ENCODE measurements at places on chromosomes 3 and 15.

DNA sequence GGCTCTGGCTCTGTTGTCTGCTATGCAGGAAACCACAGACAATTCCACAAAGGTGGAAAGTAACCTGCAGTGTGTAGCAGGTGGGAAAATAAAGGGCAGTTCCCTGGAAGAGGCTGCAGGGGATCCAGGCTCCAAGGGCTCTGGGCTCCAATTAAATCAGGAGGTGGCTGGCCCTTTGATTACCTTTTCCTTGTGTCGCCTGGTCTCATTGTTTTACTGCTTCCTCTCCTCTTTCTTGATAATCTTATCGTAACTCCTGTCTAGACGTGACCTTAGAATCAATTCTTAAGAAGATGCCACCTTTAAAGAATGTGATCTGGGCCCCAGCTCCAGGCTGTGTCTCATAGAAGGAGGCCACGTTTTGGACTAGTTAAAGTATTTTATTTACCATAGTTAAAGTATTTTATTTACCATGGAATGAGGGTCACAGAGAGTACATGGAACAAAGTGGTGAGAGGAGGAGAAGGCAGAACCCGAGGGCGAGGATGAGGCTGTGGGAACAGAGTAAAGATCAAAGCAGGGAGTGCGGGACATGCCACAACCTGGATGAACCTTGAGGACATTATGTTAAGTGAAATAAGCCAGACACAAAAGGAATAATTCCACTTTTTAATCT lies 237.5 kb upstream of the STT3B start:
- no peak for DNase-seq

- no peak for DNase-seq
These were observed 173.3 kb upstream of the GOLIM4 start for GRCh38 chr3:168269001-168269400.

GRCh38 chr15:31463521-31464102 lies 137.0 kb downstream of the KLF13 start:
- DNase-seq, result no peak

DNA sequence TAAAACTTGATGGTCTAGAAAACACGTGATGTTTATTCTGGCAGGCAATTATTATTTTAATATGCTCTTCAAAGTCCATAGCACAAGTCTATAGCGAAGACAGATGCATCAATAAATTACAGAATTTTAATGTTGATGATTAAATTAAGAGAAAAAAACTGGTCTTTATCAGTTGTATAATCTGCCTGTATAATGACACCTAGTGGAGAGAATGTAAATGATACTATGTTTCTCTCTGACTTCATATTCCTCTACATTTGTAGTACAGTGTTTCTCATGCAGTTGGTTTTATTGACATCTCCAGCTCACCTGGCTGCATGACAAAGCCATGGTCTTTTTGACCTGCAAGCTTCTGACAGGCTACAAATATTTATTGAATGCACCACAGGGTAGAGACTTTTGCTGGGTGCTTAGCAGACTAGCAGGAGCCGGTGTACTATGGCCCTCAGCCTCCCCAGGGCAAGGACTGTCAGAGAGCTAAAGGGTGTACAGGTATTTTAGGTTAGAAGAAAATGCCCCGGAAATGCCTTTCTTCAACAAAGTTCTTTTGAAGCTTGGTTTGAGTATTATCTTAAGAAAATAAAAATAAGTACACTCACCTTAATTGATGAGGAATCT lies 289.9 kb downstream of the GAP43 start:
- no peak for DNase-seq

GRCh38 chr15:88454867-88455810 lies 12.0 kb downstream of the MRPL46 start:
- no peak for DNase-seq

DNA sequence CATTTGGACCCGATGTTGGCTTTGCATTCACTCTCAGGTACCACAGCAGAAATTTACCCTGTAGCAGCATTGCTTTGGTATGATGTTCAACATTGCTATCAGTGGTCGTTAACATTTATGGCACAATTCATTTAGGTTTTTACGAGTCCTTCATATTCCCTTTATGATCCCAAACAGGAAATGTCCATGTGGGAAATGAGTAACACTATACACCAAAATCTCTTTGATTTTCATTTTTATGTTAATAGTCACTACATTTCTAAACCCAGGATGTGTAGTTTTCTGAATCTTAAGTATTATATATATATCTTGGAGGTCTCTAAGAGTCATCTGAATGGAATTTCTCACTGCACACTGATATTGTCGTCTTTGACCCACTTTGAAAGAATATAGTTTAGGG lies 78.5 kb upstream of the RBMS3 start:
- no peak for DNase-seq

GRCh38 chr15:58306591-58307312 lies 125.0 kb upstream of the LIPC start:
- no peak for DNase-seq

- DNase-seq, result no peak
These were observed 193.4 kb downstream of the ZNF621 start for GRCh38 chr3:40718209-40718608.

- no peak for DNase-seq
These were observed 308.9 kb downstream of the CTNNB1 start for GRCh38 chr3:41508063-41508696.

DNA sequence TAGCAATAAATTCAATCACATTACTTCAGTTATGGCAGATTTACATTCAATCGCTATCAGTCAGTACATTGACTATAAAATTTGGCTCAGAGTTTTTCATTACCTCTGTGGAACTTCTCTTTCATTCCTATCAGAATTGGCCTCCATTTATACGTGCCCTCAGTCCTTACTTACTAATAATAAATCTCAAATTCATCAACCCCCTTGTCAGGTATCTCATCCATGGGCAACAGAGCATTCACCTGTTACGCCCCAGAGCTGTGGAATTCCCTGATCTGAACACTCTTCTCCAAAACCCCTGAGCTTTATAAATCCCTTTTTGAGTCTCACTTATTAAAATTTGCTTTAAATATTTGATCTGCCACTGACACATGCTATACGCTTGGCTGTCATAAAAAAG lies 492.9 kb downstream of the GBE1 start:
- no peak for DNase-seq

DNA sequence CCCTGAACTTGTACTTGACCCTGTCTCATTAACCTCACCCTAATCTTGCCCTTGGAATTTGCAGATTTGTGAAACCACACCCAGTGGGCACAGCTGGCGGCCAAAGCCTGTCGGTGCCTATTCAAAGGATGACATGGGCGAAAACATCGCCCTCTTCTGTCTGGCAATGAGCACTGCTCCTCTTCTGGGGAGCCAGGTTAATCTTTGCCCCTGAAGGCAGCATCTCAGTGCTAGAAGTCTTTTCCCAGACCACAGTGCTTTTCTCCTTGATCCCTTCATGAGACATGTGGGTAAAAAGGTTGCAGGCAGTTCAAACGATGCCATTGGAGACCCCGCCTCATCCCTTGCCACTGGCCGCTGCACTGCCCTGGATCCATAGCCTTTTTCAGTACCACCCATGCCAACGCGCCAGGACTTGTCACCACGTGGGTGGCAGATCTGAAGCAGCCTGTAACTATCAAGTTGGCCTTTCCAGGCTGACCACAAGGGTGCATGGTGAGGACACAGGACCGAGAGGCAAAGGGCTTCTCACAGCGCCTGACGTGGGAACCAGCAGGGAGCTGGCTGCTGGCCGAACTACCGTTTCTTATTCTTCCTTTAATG lies 6.5 kb upstream of the DNASE1L3 start:
- DNase-seq, result no peak

GRCh38 chr15:99408236-99409096 lies 157.2 kb downstream of the LRRC28 start:
- no peak for DNase-seq

DNA sequence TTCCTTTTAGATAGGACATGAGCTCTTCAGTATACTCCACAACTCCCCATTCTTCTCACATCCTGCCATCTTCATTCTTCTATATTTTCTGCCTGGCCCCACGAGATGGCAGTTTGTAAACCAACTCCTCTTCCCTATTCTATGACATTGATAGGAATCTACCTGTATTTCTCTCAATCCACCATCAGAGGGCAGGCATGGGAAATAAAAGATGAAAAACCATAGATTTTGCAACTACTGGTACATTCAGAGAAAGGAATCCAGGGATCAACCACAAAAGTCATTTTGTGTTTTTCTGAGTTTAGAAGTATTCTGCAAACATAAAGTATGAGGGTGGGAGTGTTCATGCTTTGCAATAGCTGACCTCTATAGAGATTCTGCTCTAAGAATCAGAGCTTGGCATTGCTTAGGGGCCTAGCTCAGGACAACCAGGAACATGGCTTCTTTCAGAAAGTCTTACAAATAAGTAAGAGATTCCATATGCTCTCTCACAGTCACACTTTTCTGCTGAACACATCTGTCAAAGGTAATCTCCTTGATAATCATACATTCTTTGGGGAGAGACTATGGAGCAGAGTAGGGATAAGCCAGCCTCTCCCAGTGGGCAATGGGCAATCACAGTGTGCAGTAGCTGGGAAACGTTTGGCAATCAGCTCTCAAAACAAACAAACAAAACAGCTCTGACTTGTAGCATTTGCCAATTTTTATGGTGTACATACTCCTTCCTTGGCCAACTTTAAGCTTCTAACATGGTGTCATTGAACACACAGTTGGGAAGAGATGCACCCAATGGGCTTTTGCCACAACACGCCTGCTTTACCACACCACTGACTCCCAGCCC lies 43.1 kb upstream of the SLC25A36 start:
- DNase-seq, result peak; percentile 7

- DNase-seq, result no peak
These were observed 199.6 kb downstream of the FMN1 start for GRCh38 chr15:32994810-32995424.

- no peak for DNase-seq
These were observed 155.1 kb downstream of the MECOM start for GRCh38 chr3:169508426-169508825.

DNA sequence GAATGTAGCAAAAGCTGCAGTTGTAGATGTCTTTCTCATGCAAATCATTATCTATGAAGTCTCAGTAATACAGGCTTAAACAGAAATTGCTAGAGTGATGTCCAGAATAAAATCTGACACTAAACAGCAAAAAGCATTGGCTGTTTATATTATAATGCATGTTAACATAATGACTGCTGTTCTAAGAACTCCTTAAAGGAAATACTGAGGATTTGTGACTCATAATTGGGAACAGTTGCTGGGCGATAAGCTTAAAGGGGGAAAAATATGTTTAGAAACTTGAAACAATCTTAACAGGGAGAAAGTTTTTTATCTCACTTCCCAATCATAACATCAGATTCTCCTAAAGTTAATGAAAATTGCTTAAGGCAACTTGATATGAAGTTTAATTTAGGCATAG lies 17.5 kb downstream of the TIPARP start:
- no peak for DNase-seq

- DNase-seq, result no peak
These were observed 495.3 kb upstream of the AGTR1 start for GRCh38 chr3:148202386-148202785.

GRCh38 chr15:84910928-84911623 lies 26.6 kb downstream of the SLC28A1 start:
- no peak for DNase-seq

DNA sequence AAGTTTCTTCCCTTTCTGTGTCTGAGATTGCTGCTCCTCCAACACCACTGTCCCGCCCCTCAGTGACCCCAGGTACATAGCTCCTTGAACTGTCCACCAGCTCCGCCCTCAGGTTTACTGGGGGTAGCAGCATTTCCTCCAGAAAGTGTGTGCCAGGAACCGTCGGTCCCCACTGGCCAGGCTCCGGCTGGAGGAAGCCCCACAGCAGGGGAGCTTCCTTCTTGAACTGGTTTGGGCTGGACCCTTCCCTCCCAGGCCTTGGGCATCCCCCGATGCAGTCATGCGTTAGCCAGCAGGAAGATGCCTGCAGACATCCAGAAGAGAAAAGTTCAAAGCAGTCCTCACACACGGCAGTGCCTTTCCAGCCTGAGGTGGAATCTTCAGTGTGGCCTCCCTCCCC lies 19.7 kb downstream of the PAK6 start:
- no peak for DNase-seq

GRCh38 chr3:99659951-99660350 lies 21.6 kb downstream of the COL8A1 start:
- no peak for DNase-seq

GRCh38 chr3:125957674-125958510 lies 11.1 kb upstream of the ROPN1B start:
- no peak for DNase-seq

DNA sequence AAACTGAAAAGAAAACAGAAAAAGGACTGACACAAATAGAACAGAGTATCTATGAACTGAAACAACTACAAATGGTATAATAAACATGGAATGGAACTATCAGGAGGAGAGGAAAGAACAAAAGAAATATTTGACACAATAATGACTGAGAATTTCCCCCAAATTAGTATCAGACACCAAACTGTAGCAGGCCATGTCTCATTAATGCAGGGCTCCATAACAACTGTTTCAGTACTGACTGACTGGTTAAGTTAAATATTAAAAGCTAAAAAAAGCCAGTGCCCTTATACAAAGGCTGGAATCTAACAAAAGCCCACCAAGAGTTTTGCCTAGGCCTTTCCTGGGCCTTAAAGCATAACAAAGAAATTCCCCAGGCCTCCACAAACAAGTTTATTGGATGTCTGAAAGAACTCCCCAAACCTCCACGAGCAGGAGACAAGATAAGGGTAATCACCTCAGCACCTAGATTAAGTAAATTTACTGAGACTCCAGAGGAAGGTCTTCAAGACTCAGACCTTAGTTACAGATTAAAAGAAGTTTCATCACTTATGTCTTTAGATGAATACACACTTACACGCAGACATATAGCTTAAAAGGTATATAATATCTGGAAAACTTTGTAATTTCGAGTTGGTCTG lies 45.7 kb downstream of the KPNA1 start:
- peak; percentile 30 for DNase-seq

DNA sequence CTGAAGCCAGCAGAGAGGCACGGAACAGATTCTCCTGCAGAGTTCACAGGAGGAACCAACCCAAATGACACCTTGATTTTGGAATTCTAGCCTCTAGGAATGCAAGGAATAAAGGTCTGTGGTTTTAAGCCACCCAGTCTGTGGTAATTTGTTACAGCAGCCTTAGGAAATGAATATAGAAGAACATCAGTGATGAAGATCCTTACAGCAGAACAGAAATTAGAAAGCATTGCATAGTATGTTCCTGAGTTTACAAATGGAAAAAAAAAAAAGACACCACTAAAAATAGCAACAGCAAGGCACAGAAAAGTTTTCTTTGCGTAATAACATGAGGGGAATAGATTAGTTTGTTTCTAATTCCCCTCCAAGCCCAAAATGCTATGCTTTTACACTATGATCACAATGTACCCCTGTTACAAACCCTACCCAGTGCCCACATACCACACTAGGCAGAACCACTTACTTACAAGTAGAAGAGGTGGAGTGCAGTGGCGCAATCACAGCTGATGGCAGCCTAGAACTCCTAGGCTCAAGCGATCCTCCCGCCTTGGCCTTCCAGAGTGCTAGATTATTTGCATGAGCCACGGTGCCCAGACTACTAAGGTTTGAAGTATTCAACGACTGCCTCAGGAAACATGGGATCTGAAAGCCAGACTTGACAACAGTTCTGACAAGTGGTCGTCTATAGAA lies 84.3 kb downstream of the SHQ1 start:
- no peak for DNase-seq

GRCh38 chr15:69535101-69535638 lies 82.6 kb downstream of the RPLP1 start:
- no peak for DNase-seq

- peak; percentile 8 for DNase-seq
These were observed 280.4 kb downstream of the CD47 start for GRCh38 chr3:107810171-107811071.
